ENCODE measurements at places on chromosomes 12 and 14. TPM values are rescaled to one million over a fixed set of nuclear protein-coding genes. Genes with fewer than 3 reads are reported as not detected.

DNA sequence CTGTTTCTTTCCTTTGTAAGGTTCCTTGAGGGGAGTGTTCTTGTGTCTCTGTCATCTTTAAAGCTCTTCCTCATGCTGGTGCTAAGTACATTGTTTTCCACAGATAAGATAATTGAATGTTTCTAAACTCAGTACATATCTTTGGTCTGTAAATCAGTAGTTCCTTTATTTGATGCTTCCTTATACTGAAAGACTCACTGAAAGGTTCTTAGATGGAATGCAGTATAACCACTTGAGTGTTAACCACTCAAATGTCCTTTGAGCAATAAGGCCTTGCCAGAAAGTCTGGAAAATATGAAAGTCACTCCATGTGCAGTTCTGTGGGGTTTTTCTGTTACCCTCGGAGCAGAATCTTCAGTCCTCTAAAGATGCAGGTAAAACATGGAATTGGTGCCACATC lies 23.0 kb upstream of the RNU6-8 start:
- no peak overlapping the region for H3K4me3 ChIP-seq
- DNase-seq: no peak

DNA sequence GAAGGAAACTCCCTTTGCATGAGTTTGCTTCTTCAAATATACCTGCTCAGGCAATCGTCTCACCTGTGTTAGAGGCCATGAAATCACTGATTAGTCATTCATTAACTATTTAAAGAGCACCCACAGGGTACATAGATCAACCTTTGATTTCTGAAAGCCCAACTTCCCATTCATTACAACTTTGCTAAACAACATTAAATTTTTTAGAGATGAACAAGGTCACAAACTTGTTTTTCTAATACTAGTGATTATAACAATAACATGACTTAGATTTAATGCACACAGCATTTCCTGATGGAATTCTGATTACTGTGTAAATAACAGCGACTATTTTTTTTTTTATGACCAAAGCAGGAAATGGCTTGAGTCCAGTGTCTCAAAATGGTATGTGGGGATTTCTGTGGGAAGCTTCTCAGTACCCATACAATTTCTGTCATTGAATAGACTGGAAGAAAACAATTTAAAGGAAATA lies 5.4 kb upstream of the ERO1A start:
- peak; percentile 74 for DNase-seq
- H3K27me3 ChIP-seq: no peaks in the 10 kb centered on the region
- H3K36me3 ChIP-seq: no peaks in the 10 kb centered on the region
- H3K4me1 ChIP-seq: peaks cover 32% of the 10 kb centered on the region
- peak overlapping the region; percentile 74 for H3K27ac ChIP-seq
- H3K4me3 ChIP-seq: no peak overlapping the region

GRCh38 chr14:103141117-103141796 lies 18.0 kb downstream of the TNFAIP2 start:
- H3K4me3 ChIP-seq: no peak overlapping the region
- peak; percentile 60 for DNase-seq
- no peak overlapping the region for H3K27ac ChIP-seq
- H3K4me1 ChIP-seq: peaks cover 34% of the 10 kb centered on the region
- peaks cover 8% of the 10 kb centered on the region for H3K36me3 ChIP-seq

GRCh38 chr14:35336494-35337268 lies 44.5 kb downstream of the PSMA6 start:
- H3K36me3 ChIP-seq: no peaks in the 10 kb centered on the region
- H3K27me3 ChIP-seq: no peaks in the 10 kb centered on the region
- peaks cover 91% of the 10 kb centered on the region for H3K4me1 ChIP-seq
- H3K4me3 ChIP-seq: no peak overlapping the region
- H3K27ac ChIP-seq: peak overlapping the region; percentile 90
- DNase-seq: peak; percentile 94

DNA sequence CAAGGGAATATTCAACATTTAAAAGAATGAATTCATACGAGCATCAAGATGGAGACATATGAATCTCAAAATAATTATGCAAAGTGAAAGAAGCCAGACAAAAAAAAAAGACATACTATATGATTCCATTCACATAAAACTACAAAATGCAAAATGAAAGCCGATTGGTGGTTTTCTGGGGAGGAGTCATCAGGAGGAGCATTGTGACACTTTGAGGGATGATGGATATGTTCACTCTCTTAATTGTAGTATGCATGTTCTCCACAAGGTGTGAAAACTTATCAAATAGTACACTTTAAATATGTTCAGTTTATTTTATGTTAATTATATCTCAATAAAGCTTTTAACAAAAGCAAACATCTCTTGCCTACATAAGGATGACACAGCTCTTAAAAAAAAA lies 13.5 kb downstream of the OLR1 start:
- H3K36me3 ChIP-seq: no peaks in the 10 kb centered on the region
- H3K27me3 ChIP-seq: no peaks in the 10 kb centered on the region
- H3K4me3 ChIP-seq: no peak overlapping the region
- DNase-seq: no peak
- H3K4me1 ChIP-seq: peaks cover 17% of the 10 kb centered on the region
- H3K27ac ChIP-seq: no peak overlapping the region

DNA sequence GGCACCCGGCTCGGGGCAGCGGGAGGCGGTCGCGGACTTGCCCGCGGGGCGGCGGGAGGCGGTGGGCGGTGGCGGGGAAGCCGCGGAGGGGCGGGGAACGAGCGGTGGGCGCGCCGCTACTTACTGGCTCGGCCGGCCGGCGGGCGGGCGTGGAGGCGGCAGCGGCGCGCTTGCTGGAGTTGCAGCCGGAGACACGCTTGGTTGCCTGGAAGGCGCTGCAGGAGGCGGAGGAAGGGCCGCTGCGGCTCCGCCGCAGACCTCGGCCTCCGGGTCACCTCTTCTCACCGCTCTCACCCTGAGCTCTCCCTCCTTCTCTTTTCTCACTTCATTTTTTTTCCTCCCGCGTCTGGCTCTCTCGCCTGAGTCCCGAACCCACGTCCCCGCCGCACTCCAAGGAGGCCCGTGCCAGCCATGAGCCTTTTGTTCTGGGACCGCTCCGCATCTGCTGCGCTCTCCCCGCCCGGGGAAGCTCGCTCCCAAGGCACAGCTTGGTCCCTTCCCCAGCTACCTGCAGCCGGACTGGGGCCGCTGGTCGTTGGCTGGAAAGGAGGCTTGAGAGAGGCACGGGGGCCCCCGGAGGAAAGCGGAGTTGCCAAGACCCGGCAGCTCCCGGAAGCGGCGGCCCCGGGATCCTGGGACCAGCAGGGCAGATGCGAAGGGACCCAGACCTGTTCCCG lies 592 bp upstream of the KCNK10 start:
- peak; percentile 73 for DNase-seq
- H3K27ac ChIP-seq: no peak overlapping the region
- H3K36me3 ChIP-seq: no peaks in the 10 kb centered on the region
- peaks cover 18% of the 10 kb centered on the region for H3K27me3 ChIP-seq

GRCh38 chr12:79174626-79175025 lies 310.1 kb downstream of the SYT1 start:
- H3K27ac ChIP-seq: no peak overlapping the region
- H3K4me3 ChIP-seq: no peak overlapping the region
- H3K36me3 ChIP-seq: no peaks in the 10 kb centered on the region
- no peak for DNase-seq

GRCh38 chr14:102579696-102580549 lies 12.5 kb upstream of the RCOR1 start:
- no peaks in the 10 kb centered on the region for H3K27me3 ChIP-seq
- no peak overlapping the region for H3K4me3 ChIP-seq
- H3K36me3 ChIP-seq: no peaks in the 10 kb centered on the region
- no peak for DNase-seq

DNA sequence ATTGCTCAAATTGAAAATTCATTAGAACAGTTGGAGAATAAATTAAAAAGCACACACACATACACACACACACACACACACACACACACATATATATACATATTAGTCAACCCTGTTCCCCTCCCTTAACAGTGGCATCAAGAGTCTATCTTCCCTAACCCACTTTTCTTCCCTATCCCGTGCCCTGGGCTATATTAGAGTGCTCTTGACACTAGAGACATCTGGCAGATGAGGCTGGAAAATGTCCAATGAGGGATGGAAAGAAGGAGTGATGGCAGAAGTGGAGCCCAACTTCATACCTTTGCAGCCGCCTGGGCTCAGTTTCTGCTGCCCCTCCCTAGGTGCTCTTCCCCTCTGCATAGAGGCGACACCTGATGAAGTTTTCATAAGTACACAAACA lies 172.4 kb upstream of the NUDT4 start:
- DNase-seq: no peak
- no peaks in the 10 kb centered on the region for H3K4me1 ChIP-seq
- no peaks in the 10 kb centered on the region for H3K27me3 ChIP-seq
- H3K4me3 ChIP-seq: no peak overlapping the region
- no peak overlapping the region for H3K27ac ChIP-seq

- peaks cover 68% of the 10 kb centered on the region for H3K4me1 ChIP-seq
- no peak overlapping the region for H3K27ac ChIP-seq
- H3K36me3 ChIP-seq: peaks cover 39% of the 10 kb centered on the region
- no peak overlapping the region for H3K4me3 ChIP-seq
Measured at GRCh38 chr14:103633391-103633790, 4.4 kb downstream of the KLC1 start.

- no peak for DNase-seq
- H3K4me1 ChIP-seq: peaks cover 38% of the 10 kb centered on the region
- H3K36me3 ChIP-seq: no peaks in the 10 kb centered on the region
- no peaks in the 10 kb centered on the region for H3K27me3 ChIP-seq
- H3K4me3 ChIP-seq: no peak overlapping the region
Measured at GRCh38 chr14:24072436-24072835, 1.1 kb downstream of the CPNE6 start.

DNA sequence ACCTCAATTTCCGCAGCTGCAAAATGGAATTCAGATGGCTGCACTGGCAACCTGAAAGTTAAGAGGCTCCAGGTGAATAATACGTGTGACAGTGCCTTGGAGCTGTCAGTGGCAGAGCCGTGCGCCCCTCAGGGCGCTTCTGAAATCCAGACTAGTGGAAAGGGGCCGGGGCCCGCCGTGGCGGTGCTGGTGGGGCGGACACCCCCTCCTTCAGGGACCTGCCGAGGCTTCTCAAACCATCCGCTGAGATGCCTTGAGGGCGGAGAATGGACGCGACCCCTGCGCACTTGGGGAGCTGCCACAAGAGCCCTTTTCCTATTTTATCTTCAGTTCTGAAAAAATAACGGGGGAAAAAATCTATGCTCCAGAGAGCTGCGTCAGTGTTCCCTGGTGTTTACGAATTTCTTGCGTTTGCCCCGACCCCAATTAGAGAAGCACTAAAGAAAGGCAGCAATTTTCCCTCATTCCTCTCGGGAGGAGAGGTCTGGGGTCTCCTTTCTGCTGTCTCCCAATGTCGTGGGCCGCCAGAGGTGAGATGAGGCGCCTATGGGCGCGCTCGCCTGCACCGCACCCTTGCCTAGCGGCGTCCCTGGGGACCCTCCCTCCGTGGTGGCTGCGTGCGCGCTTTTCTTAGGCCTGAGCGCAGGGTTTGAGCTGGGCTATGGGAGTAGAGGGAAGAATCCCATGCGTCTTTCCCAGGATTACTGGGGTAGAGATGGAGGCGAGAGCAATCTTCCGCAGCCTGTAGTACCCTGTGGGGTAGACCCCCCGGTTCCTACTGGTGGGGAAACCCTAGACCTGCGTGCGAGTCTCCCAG lies 2.2 kb downstream of the NOS1 start:
- H3K4me3 ChIP-seq: no peak overlapping the region
- H3K36me3 ChIP-seq: no peaks in the 10 kb centered on the region
- peaks cover 14% of the 10 kb centered on the region for H3K4me1 ChIP-seq
- H3K27me3 ChIP-seq: peaks cover 91% of the 10 kb centered on the region
- no peak for DNase-seq

GRCh38 chr12:27382171-27382795 lies 49.6 kb downstream of the BMAL2 start:
- H3K27ac ChIP-seq: no peak overlapping the region
- DNase-seq: no peak
- H3K4me1 ChIP-seq: no peaks in the 10 kb centered on the region
- H3K27me3 ChIP-seq: no peaks in the 10 kb centered on the region
- H3K4me3 ChIP-seq: no peak overlapping the region
- H3K36me3 ChIP-seq: peaks cover 18% of the 10 kb centered on the region

DNA sequence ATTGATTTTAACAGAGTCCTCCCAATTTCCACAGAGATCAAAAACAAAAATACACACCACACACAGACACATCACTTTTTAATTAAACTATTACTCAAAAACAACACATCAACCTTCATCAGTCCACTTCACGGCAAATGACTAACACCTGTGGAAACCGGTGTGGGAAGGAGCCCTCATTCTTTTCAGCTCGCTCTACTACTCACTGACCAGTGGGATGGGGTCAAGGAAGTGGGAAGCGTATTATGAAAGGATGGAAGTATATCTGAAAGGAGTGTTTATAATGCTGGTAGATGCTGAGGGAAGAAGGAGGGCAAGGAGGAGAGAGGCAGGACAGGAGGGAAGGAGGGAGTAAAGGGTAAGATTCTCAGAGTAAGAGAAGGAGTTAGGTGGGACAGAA lies 156.5 kb downstream of the EPS8 start:
- no peak overlapping the region for H3K4me3 ChIP-seq
- H3K4me1 ChIP-seq: peaks cover 15% of the 10 kb centered on the region
- H3K36me3 ChIP-seq: no peaks in the 10 kb centered on the region
- no peak for DNase-seq
- H3K27me3 ChIP-seq: no peaks in the 10 kb centered on the region

DNA sequence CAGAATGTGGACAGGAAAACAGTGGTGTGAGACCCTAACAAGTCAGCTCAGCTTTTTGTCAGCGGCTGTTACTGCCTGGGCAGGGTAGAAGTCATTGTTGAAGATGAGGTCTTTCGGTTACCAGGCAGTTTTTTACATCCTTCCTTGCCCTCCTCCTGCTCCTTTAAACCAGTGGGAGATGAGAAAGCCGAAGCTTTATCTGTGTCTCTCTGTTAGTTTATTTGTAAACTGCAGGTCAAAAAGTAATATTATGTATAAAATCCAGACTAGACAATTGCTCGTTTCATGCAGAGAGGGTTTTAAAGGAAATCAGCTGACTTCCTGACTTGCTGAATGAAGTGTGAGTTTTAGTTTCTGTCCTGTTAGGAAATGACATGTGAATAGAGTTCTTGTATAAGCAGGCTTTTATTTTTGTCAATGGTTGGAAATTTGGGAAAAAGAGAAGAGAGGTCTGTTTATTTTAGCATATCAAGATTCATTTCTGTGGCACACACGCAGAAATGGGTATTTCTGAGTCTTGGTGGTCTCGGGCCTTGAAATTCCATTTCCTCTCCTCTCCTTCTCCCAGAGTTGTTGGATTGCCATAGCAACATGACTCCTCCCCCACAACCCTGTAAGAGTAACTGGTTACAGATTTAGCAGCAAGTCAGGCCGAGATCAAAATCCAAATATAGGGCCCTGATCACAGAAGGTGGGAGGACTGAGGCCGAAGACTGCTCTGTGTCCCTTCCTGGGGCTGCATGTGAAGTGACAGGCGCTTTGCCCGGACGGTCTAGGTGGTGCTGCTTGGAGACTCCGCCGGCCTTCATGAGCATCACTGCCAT lies 60.8 kb downstream of the SAMD4A start:
- peaks cover 50% of the 10 kb centered on the region for H3K4me1 ChIP-seq
- no peaks in the 10 kb centered on the region for H3K36me3 ChIP-seq
- H3K27me3 ChIP-seq: no peaks in the 10 kb centered on the region
- peak overlapping the region; percentile 74 for H3K27ac ChIP-seq
- H3K4me3 ChIP-seq: peak overlapping the region; percentile 19

- H3K4me3 ChIP-seq: no peak overlapping the region
- peaks cover 14% of the 10 kb centered on the region for H3K4me1 ChIP-seq
- H3K27ac ChIP-seq: no peak overlapping the region
- H3K27me3 ChIP-seq: no peaks in the 10 kb centered on the region
Measured at GRCh38 chr12:12796171-12796570, 10.7 kb downstream of the APOLD1 start.

The GMFB gene
- 31.2 TPM for polyA plus RNA-seq

The CCDC85C gene
- polyA plus RNA-seq: 11.4 TPM

The IGFBP6 gene
- 30.6 TPM for polyA plus RNA-seq

The CBLN3 gene
- 1.4 TPM for polyA plus RNA-seq

The ATL1 gene
- 2.6 TPM for polyA plus RNA-seq

The GDF3 gene
- polyA plus RNA-seq: not detected

The OR4K5 gene
- not detected for polyA plus RNA-seq

Data from stomach (tissue), 19 donors.